Daoy (cell line): ENCODE measurements at places on chromosomes 12 and 14. TPM values are rescaled to one million over a fixed set of nuclear protein-coding genes. Genes with fewer than 3 reads are reported as not detected.

The C12orf56 gene
- 0.06 TPM in 1 of 2 replicates, not detected in the other for total RNA-seq

DNA sequence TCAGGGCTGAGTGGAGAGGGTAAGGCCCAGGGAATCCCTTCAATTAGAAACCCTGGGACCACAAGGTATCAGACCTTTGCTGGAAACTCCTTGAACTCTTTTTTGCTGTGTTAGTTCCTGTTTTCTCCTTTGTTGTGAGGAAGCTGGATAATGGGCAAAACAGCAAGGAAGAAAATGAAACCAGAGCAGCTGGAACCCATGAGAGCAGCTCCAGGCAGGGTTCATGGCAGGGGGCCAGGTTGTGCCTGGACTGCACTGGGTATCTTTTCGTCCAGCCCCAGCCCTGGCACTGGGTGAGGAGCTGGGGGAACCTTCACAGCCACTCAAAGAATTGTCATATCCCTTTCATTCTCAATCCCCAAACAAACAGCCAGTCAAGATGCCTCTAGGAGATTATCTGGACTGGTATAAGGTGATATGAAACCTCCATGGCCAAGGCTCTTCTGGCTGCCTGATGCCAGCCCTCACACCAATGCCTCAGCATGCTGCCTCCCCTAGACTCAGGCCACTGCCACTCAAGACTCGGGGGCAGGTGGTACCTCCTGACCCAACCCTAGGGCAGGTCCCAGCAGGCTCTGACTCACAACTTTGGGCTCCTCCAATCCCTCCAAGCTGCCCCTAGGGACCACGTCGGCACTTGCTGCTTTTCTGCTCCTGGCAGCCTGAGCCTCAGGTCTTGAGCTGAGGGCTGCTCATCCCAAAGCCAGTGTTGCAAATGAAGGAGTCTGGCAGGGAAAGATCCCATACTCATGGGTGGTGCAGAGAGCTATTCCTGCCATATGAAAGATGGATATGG is 16.5 kb downstream of the FAM186B start:
- peak; percentile 23 for DNase-seq

DNA sequence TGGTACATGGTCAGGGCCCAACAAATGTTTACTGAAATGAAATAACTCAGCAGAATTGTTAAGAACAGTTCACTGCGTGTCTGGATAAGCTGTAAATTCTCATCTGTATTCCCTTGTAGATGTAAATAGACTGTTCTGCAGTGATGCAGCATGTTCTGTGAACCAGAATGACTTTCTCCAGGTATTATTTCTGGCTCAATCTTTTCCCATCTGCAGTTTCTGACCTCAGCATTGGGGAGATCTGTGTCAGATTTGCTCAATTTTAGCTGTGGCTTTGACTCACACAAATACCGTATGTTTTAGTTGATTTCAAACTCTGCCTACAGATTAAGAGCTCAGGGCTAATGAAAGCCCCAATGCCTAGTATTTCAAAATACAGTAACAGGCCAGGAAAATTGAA is 49.2 kb upstream of the DICER1 start:
- no peak for DNase-seq

- DNase-seq = no peak
Measured at GRCh38 chr12:53869500-53869899, 69.1 kb upstream of the HOXC13 start.

- no peak for DNase-seq
Measured at GRCh38 chr14:103317251-103317650, 16.8 kb upstream of the EIF5 start.

The EIF5 gene
- 161 and 306 TPM in 2 replicates for total RNA-seq

GRCh38 chr14:91330096-91330696 is 85.7 kb upstream of the GPR68 start:
- DNase-seq = no peak

DNA sequence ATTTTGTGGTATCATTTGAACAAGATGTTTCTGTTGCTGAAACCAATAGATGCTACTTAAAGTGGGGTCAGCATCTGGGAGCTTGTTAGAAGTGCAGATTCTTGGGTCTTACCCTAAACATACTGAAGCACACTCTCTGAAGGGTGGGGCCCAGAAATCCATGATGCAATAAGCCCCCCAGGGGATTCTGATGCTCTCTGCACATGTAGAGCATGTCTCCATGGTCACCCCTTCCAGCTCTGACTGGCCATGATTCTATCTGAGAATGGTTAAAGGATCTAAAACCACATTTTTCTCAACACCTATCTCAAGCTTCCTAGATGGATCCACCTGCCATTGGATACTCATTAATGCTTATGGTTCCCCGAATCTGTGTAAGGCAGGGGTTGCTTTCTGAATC is 20.4 kb downstream of the JDP2 start:
- no peak for DNase-seq

GRCh38 chr12:96401076-96401871 is 1.0 kb upstream of the CDK17 start:
- DNase-seq = peak; percentile 39

DNA sequence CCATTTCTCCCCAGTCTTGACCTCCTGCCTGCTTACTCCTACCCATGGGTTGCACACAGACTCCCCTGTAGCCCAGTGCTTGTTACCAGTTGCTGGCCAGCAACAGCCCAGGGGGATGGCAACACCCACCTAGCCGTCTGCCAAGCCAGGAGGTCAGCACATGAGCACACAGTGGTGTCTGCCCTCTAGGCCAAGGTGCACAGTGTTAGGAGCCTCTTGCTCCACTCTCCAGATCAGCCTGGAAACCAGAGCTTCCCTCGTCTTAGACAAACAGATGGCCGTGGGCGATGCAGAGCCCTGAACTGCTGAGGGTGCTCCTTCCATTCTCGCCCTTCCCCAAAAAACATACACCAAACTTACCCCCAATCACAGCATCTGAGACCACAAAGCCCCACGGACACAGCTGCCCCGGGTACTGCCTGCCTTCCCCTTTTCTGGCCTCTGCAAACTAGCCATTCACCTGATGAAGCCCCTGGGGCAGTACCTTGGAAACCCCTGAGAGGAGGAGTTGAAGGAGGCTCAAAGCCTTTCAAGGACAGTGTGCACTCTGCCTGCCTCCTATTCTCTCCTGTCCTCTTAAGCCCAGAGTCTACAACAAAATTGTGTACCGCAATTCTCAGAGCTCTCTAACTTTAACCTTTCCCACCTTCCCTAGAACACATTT is 1.0 kb upstream of the GPD1 start:
- DNase-seq = no peak

The PTPRR gene
- 3.5 and 6.8 TPM in 2 replicates for total RNA-seq

- DNase-seq = no peak
Measured at GRCh38 chr12:91271185-91271584, 88.6 kb upstream of the DCN start.

DNA sequence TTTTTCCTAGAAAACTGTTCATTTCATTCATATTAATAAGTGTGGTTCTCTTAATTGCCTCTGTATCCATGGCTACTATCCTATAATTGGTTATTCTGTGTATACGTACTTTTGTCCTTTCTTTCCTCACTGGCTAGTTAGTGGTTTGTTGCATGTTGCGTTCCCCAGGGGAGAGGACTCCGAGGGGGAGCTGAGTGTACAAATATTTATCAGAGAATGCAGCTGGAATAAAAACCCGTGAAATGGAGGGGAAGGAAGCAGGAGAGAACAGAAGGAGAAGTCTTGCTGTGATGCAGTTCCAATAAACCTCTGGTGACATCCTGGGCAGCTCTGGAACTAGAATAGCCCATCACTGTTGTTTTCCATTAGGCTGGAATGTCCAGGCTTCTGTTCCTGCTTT is 117.1 kb upstream of the RGS6 start:
- DNase-seq = no peak

GRCh38 chr12:94092516-94093241 is 55.7 kb upstream of the PLXNC1 start:
- no peak for DNase-seq

The NTS gene
- total RNA-seq = not detected in 2 replicates

The KRT74 gene
- not detected in 2 replicates for total RNA-seq

The HAL gene
- 0.09 TPM in 1 of 2 replicates, not detected in the other for total RNA-seq

- no peak for DNase-seq
Measured at GRCh38 chr14:31690056-31690455, 128.9 kb downstream of the NUBPL start.

The PFKM gene
- 47.9 and 48.2 TPM in 2 replicates for total RNA-seq

DNA sequence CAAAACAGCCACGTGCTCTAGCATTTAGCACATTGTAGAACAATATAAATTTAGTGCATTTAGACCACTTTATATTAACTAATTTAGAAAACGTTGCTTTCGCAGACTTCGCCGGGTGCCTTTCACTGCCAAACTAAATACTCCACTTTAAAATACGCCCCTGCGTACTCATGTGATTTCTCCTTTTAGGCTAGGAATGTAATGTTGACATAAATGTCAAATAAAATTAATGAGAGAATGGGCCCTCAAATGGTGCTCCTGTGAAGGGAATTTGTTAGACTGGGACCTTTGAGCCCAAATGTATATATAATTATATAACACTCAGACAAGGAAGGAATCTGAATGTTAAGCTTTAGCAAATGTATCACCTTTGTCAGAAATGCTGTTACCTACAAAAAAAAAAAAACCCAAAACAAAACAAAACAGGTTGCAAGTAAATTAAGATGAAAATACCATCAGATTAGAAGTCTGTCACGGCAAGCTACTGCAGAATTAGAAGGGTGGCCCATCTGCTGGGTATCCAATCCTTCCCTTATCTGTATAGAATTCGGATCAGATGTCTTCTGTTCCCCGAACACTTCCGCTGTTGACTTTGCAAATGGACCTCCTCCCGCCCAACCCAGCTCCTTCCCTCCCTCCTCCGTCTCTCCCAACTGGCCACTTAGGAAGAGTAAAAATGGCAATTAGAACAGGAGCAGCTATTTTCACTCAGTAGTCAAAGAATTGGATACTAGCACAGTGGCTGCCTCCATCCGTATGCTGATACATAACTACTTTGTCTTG is 159.3 kb upstream of the FOXN3 start:
- DNase-seq = no peak

GRCh38 chr12:115657081-115658013 is 620.1 kb downstream of the MED13L start:
- no peak for DNase-seq

- peak; percentile 60 for DNase-seq
Measured at GRCh38 chr14:104536942-104537612, 42.5 kb upstream of the C14orf180 start.

The B4GALNT3 gene
- total RNA-seq = 0.40 and 1.1 TPM in 2 replicates

- DNase-seq = no peak
Measured at GRCh38 chr14:67962215-67962644, 142.7 kb downstream of the RAD51B start.

The AJUBA gene
- total RNA-seq = 70.2 and 94.8 TPM in 2 replicates

The GZMB gene
- total RNA-seq = not detected in 2 replicates

- DNase-seq = no peak
Measured at GRCh38 chr14:97262336-97262735, 465.2 kb downstream of the VRK1 start.

GRCh38 chr12:20415028-20415427 is 46.7 kb downstream of the PDE3A start:
- peak; percentile 2 for DNase-seq
